ENCODE measurements at places on chromosomes 2 and 18. TPM values are rescaled to one million over a fixed set of nuclear protein-coding genes. Genes with fewer than 3 reads are reported as not detected.
A peak's percentile ranks its signal among the peaks of the same experiment; 100 is the strongest.

- no peak for DNase-seq
Observed at GRCh38 chr18:59915606-59916005, 15.8 kb downstream of the PMAIP1 start.

DNA sequence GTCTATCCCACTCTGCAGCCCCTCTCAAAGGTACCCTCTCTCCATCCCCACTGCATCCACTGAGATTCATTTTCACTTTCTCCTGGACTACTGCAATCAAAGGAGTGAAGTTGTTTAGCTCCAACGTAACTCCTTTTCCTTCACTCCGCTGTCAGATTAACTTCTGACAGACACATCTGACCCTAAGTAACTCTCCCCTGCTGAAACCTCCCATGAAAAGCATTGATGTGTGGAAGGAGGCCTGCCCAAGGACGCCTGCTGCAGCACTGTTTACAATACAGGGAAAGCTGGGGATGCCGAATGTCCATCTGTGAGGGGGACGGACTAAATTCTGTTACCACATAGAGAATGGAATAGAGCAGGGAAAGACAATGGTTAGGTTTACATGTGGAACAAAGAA is 114.8 kb downstream of the TMEM163 start:
- no peak for DNase-seq

GRCh38 chr2:74373985-74374384 is 6.1 kb downstream of the DCTN1 start:
- DNase-seq: no peak

DNA sequence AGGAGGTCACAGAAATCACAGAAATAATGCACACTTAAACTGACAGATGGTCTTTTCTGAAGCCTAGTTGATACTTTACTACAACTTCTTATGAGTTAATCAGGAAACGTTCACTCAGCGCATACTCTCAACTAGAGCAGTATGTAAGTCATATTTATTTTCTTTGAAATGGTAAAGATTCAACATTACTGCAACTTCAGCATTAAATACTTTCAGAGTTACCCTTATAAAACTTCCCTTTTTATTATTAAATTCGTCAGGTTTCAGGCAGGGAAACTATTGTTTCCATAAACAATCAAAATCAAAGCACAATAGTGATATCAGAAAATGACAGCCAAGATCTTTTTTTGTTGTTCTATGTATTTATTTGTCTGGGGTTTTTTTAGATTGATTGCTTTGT is 222.6 kb upstream of the RND3 start:
- DNase-seq: no peak

DNA sequence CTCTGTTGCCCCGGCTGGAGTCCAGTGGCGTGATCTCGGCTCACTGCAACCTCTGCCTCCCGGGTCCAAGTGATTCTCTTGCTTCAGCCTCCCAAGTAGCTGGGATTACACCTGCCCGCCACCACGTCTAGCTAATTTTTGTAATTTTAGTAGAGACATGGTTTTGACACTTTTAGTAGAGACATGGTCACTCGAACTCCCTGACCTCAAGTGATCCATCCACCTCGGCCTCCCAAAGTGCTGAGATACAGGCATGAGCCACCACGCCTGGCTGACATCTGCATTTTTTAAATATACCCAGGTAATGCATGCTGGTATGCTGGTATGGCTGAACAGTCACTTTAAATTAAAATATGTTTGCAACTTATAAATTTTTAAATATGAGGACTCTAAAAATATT is 91.9 kb downstream of the EPB41L3 start:
- DNase-seq: no peak

- DNase-seq: peak; percentile 75
Observed at GRCh38 chr2:128319631-128320191, 1.0 kb upstream of the HS6ST1 start.

DNA sequence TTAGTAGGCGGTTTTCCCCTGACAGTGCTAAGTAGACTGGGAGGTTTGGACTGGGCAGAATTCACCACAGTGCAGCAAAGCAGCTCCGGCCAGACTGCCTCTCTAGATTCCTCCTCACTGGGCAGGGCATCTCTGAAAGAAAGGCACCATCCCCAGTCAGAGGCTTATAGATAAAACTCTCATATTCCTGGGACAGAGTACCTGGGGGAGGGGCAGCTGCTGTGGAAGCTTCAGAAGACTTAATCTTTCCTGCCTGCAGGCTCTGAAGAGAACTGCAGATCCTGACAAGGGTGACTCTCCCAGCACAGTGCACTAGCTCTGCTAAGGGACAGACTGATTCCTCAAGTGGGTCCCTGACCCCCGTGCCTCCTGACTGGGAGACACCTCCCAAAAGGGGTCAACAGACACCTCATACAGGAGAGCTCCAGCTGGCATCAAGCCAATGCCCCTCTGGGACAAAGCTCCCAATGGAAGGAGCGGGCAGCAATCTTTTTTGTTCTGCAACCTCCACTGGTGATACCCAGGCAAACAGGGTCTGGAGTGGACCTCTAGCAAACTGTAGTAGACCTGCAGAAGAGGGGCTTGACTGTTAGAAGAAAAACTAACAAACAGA is 266.8 kb upstream of the CRIM1 start:
- no peak for DNase-seq

CFAP65 gene
- not detected for total RNA-seq

RGPD4 gene
- 0.37 TPM for total RNA-seq
